ENCODE measurements at places on chromosomes 6 and 20. TPM values are rescaled to one million over a fixed set of nuclear protein-coding genes. Genes with fewer than 3 reads are reported as not detected.

Gene TFAP2C
- 30.8 TPM for total RNA-seq

Gene SOBP
- 0.32 TPM for total RNA-seq

Gene FKBP1C
- total RNA-seq: not detected

Gene TSBP1
- not detected for total RNA-seq

Gene TRIM39
- total RNA-seq: 9.6 TPM

Gene NUP43
- total RNA-seq: 21.6 TPM

Gene CTAGE9
- total RNA-seq: not detected

Gene LIN28B
- total RNA-seq: not detected

Gene OXT
- total RNA-seq: not detected

Gene ANKRD6
- total RNA-seq: 9.9 TPM

Gene SPO11
- total RNA-seq: not detected

Gene C6orf52
- 0.84 TPM for total RNA-seq

Gene EYA4
- total RNA-seq: 0.20 TPM

Gene POPDC3
- not detected for total RNA-seq

Gene TMEM239
- not detected for total RNA-seq

GRCh38 chr6:168956141-168956838, 297.4 kb downstream of the THBS2 start:
- no peak for ATAC-seq

DNA sequence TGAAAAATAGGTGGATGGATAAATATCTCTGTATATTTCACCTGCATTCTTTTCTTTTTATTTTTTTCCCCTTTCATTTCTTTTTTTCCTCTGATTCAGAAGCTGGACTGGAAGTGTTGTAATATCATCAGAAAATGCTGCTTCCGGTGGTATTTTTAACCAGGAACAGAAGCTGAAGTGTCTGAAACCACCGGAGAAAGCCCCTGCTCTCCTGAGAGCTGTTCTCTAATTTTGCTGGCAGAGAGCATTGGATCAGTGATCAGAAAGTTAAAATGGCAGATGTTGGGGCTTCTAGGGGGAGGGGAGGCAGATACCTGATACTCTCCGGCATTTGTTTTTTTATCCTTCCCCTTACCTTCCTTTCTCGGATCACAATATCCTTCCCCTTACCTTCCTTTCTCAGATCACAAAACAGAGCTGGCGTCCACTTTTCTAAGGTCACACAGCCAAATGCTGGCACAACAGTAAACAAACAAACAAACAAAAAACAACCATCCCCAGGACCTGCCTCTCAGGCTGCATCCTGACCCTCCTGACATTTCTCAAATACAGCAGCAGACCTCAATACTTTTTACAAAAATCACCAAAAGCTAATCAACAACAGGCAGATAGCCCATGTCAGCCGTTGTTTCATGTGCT, 143.2 kb upstream of the ZNF217 start:
- no peak for ATAC-seq

DNA sequence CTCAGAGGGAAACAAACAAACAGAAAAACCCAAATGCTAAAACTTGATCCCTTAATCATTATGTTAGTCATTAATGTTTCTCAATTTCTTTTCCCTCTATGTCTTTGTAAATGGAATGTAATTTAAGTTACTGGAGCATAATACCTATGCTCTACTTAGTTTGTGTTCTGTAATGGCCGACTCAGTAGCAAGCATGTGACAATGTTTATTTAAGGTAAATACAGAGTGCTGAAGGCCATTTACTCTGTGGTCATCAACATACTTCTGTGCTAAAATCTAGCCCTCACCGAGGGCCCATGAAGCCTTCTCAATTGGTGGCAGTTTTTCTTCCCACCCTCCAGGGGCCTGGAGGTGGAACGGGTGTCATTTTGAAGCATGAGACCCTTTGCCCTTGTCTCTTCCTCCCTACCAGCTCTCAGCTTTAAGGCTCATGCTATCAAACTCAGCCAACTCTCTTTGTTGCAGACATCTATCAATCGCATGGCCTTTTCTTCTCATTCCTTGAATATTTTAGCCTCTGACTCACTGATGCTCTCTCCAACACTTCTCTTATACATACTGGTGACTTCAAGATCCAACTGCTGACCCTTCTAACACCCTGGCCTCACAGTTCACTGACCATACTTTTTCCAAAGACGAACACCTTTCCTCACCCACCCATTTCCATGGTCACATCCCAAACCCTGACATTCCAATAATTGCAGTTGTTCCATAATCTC, 48.2 kb downstream of the STX7 start:
- ATAC-seq: no peak

DNA sequence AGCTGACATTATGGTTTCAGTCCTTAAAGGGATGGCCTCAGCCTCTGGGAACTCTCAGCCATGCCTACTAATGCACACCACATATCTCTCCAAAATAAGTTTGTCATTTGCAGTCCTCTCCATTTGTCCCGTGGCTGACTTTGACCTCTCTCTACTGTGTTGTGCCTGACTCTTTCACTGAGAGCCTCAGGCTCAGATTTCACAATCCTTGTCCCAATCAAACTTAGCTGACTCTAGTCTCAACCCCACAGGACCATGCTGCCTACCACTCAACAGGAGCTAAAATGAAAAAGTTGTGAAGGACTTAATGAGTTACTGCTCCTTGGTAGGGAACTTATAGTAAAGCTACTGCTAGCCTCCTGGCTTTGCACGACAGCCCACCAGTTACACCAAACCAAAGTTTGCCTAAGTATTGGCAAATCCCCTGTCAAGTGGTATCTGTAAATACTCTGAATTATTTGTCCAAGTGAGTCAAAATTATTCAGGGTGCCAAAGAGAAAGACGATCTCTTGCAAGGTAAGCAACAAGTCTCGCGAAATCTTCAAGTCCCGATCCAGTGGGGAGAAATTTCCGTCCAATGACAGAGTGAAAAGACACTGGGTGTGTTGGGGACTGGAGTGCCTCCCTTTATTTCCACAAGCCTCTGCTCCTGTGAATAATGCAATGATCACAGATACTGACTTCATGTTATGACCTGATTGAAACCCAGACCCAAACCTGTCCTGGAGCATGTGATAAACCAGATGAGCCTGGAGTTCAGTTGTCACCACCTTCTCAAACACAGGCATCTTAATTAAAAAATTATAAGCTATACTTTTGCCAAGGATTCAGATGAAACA, 124.4 kb upstream of the FOXQ1 start:
- ATAC-seq: peak; percentile 61

DNA sequence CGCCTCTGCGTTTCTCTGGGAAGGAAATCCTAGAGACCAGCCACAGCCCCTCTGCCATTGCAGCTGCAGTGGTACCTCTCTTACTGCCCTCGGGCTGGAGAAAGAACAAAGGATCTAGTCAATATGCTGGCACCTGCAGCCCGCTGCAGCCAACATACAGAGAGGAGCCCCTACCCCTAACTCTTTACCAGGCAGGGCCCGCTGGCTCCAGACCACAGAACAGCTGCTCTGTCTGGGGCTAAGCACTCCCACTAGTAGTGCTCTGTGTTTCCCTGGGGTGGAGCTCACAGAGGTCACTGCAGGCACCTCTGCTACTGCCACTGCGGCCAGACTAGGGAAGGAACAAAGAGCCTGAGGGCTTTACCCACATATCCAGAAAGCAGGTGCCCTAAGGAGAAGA, 93.8 kb upstream of the IMPG1 start:
- ATAC-seq: no peak

DNA sequence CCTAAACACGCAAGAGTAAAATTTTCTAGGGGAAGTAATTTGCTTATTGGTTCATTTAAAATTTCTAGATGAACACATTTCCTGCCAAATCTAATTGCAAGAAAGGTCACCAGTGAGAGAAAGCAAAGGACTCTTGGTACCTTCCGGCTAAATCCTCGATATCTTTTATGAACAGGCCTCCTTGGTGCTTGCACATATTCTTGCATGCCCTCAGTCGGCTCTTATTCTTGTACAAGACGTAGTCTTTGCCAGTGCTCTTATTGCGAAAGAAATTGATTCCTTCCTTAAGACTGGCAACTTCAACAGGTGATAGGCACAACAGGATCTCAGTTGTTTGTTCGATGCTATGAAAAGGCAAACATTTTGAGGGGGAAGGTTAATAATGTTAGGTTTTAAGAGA, 141.7 kb upstream of the CARMIL1 start:
- ATAC-seq: no peak

DNA sequence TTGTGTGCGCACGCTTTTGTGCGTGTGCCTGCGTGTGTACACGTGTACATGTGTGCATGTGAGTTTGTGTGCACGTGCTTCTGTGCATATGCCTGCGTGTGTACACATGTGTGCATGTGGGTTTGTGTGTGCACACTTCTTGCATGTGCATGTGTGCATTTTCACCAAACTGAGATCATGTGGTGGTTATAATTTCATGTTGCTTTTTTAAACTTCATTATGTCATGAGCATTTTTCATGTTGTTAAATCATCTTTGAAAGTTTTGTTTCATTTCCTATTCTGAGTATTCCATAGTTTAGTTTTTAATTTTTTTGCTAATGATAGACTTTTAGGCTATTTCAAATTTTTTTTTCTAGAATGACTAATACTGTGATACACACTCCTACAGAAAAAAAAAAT, 6.4 kb upstream of the CST3 start:
- ATAC-seq: no peak

DNA sequence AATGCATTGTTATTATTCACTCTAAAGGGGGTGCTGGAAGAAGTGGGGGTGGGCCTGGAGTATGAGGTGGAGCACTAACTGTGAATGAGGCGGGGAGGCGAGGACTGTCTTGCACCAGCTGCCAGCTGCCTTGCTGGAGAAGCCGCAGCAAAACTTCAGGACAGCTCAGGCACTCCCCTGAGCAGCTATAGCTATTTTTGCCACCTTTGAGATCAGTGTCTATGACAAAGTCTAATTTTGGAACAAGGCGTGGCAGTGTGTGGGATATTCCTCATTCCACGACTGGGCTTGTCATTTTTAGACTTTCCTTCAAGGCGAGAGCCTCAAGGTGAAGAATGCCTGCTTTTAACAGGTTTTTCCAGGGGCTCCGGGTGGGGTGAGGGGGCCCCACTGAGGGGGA, 143.8 kb downstream of the DOK5 start:
- ATAC-seq: peak; percentile 50

GRCh38 chr6:4888841-4889240, 112.6 kb downstream of the CDYL start:
- no peak for ATAC-seq

DNA sequence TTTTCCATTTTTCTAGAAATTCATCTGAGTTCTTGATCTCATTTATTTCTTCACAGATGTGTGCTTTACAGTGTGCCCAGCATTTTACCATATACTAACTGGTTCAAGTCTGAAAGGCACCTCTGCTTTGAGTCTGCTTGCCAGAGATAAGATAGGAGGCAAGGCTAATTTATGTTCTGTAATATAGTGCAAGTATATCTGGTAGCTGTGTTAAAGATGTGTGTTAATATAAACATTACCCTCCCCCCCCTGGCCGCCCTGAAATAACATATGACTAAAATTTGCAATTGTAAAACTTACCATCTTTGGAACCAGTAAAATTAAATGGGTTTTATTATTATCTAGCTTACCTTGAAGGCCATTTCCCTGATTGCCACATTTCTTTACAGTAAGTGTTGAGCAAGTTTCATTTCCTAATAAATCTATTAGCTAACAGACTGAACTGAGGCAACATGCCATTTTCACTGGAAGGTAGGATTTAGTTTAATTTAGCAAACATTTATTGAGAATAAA, 2.7 kb downstream of the FBXO9 start:
- no peak for ATAC-seq

GRCh38 chr6:47345761-47346160, 36.1 kb upstream of the TNFRSF21 start:
- no peak for ATAC-seq

DNA sequence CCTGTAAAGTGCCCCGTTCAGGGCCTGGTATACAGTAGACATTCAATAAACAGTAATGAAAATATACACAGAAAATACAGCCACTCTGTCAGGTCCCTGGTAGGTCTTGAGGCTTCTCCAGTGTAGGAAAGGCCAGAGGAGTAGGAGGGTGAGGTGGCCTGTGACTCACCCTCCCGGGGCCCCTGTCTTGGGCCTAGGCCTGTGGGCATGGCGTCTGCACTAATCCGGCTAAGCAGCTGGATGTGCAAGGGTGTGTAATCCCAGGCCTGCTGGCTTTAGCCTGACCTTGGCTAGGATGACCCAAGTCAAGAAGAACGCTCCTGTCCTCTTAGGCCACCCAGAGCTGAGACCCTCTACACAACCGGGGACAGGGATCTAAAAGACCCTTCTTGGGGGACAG, 84.9 kb downstream of the KCNB1 start:
- ATAC-seq: peak; percentile 81

- no peak for ATAC-seq
Measured at GRCh38 chr6:67131827-67132226, 1424.8 kb upstream of the EYS start.

DNA sequence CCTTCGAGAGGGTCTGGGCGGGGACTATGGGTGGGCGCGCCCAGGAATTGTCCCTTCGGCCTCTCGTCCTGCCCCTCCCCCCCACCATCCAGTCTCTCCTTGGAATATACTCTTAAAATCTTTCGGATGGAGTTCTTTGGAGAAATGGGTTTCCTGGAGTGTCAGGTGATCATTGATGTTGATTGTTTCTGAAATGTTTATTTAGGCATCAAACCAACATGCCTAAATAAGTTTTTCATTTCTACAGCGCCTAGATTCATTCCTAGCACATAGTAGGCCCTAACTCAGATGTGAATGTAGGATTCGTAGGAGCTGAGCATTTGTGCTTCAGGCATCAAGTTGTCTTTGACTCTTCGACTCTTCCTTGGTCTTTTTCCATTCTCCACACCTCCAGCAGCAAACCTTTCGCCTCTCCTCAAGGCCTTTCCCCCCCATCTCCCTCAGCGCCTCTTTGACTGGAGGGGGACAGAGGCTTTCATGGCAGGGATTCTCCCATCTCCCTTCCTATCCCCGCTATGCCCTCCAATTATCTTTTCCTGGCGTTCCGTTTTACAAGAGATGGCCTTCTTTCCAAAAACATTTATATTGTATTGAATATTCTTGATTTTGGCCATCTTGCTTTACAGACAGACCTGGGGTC, 610 bp downstream of the CASP8AP2 start:
- ATAC-seq: no peak

GRCh38 chr20:37526839-37527637, 638 bp downstream of the BLCAP start:
- no peak for ATAC-seq

DNA sequence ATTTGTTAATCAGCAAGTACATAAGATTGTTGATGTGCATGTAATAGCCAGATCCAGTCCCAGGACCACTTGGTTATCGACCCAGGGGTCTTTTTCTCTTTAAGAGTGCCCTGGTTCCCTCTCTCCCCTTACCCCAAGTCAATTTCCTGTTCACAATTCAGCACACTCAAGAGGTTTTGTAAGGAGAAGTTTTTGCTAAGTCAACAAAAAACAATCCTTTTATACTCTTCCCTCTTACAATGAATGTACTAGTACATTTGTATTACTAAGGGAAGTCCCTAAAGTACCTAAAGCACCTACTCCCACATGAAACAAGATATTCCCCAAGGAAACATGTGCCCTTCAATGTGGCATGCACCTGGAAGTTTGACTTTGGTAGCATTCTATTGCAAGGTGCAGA, 1.6 kb upstream of the NT5DC1 start:
- no peak for ATAC-seq

All from esophagus mucosa (tissue), 1 donor.